ENCODE measurements at places on chromosomes 16 and 17.

- DNase-seq: no peak
Observed at GRCh38 chr16:81214745-81215166, 23.7 kb upstream of the BCO1 start.

GRCh38 chr17:48878920-48879898 is 13.4 kb upstream of the ATP5MC1 start:
- no peak for DNase-seq

GRCh38 chr17:45688820-45689219 is 95.3 kb upstream of the CRHR1 start:
- DNase-seq: no peak

DNA sequence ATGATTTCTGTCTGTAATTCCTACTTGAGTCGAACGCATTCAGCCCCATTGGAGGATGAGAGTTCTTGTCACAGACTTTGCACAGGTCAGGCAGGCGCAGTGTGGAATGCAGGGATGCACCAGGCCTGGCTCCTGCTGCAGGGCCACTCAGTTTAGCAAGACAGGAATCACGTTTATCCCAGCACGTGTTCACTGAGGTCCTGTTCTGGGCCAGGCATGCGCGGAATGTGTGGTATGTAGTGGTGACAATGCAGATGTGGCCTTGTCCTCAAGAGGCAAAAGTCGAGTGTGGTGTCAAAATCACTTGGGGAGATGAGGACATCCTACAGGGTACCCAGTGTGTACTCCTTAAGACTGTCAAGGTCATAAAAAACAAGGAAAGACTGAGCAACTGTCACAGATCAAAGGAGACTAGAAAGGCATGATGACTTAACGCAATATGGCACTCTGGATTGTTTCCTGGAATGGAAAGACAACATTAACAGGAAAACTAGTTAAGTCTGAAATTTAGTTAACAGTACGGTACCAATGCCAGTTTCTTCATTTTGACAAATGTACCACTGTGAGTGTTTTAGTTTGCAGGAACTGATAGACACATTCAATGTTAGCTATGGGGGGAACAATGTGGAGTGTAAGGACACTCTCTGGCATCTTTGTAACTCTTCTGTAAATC is 121.5 kb upstream of the ADAMTS18 start:
- DNase-seq: no peak

DNA sequence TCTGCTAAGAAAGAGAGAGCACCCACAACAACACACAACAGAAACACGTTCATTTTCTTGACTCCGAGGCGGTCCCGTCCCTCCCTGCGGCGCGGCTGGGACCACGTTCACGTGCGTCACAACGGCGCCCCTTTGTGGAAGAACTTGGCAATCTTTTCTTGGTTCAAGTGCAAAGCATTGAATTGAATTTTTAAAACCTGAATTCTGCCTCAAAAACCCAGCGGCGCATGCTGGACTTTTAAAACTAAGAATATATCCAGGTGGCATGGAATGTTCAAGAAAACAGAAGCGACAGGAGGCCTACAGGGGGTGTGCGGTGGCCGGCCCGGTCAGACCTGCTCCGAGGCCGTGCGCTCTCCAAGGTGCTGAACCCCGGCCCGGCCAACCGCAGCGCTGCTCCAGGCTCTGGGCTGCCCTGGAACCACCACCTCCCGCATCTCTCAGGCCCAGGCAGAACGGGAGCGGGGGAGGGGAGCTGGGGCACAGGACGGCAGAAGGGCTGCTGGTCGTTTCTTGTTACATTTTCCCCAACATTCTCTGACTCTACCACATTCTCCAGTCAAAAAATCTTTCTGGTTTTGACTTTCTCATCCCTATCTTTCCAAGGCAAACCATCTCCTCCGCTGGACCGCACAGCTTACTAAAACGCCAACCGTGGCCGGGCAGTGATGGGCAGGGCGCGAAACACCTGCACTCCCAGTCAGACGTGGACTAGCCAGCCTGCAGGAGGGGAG is 3.4 kb upstream of the HEXD start:
- no peak for DNase-seq
